ENCODE measurements at places on chromosomes 1 and 21.

GRCh38 chr21:17387030-17387617 is 125.7 kb upstream of the CXADR start:
- peak; percentile 33 for DNase-seq

- no peak for DNase-seq
Observed at GRCh38 chr1:203099805-203100515, 14.1 kb upstream of the MYOG start.

GRCh38 chr1:152141971-152142584 is 16.9 kb downstream of the RPTN start:
- DNase-seq: no peak

DNA sequence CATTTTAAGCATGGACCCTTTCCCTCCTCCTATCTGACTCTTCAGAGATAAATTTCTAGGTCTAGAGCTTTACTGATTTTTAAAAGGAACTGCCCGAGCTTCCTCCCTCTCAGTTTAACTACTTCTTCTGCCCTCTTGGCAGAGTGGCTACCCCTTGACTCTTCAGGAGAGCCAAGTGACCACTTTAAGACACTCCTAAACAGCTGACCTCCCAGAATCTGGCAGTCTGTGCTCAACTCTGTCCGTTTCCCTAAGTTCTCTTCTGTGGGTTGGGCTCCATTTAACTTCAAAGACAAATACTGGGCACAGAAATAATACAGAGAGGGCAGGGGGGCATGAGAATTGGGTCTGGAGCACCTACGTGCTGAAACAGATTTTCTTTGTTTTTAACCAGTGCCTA is 196.3 kb upstream of the FOXD3 start:
- DNase-seq: no peak

- DNase-seq: no peak
Observed at GRCh38 chr1:176926330-176927086, 238.0 kb downstream of the ASTN1 start.

DNA sequence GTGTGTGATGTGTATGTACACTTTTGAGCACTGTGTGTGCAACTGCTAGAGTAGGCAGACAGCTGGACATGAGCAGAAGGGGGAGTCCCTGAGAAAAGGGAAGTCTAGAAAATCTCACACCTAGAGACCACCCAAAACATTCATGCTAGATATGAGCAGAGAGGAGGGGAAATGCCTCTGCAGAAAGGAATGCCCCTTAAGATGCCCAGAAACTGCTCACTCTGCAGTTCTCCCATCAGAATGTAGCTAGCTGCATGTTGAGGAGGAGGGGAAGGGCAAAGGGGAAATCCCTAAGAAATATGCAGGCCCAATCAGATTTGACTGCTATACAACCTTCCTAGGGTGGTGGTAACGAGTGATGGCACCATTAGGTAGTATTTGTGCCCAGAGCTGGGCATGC is 31.8 kb upstream of the MAGOH start:
- no peak for DNase-seq

DNA sequence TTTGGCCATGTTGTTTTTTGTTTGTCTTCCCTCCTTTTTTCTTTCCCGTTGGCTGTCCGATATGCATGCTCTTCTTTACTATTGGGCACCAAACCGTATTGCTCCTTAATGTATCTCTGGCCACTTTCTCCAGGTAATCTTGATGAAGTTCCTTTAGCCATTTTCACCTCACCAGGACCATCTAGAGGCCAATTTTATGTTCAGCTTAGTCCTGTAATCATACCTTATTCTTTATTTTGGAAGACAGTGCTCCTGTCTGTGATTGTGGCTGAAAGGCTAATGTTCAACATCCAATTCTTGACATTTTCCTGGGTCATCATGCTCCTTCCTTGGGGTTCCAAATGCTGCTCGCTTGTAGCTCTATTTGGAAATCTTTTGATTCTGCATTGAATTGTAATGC is 169.5 kb downstream of the S1PR1 start:
- no peak for DNase-seq

GRCh38 chr1:154145986-154146385 is 8.9 kb downstream of the NUP210L start:
- no peak for DNase-seq

GRCh38 chr21:42837421-42838211 is 41.7 kb downstream of the WDR4 start:
- DNase-seq: no peak

DNA sequence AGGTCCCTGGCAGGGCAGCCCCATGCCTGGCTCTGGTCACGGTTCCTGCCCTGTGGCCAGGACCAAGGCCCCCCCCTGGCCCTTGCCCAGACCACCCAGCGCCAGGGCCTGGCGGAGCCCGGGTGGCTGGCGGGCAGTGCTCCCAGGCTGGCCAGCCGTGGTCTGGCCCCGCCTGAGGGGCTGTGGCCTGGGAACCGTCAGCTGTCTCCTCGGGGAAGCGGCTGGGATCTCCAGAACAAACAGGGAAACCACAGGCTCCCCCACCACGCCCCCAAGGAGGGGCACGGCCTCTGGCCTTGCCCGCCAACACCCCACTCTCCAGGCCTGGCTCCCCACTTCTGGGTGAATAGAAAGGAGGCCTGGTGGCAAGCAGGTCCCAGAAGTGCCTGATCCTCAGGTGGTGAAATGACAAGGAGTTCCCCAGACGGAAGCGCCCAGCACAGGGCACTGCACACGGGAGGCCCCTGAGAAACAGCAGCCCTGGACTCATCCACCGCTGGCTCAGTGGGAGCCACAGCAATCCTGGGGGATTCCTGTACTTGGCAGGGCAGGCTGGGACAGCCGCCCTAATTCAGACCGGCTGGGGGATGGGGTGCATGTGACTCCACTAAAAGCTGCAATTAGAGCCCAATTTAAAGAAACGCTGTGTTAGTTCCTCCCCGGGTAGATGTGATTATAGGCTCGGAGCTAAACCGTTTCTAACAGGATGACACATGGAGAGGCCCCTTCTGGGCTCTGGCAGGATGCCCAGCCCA is 78.9 kb downstream of the RAP1GAP start:
- DNase-seq: no peak

DNA sequence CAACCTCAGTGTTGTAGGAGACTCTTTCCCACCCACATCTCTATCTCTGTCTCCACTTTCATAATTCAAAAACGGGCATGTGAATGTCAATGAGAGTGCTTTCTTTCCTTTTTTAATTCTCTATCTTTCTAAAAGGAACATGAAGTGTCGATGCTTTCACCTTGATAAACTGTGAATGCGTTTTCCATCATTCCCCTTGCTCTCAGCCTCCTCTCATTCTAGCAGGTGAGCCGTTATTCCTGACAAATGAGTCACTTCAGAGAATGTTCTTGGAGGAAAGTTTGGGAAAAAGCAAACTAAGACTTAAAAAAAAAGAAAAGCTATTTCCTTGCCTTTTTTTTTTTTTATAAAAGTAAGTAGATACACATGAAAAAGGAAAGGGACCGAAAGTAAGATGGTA is 226.0 kb upstream of the C1orf87 start:
- DNase-seq: no peak

GRCh38 chr1:55362558-55362957 is 147.4 kb upstream of the USP24 start:
- DNase-seq: no peak

DNA sequence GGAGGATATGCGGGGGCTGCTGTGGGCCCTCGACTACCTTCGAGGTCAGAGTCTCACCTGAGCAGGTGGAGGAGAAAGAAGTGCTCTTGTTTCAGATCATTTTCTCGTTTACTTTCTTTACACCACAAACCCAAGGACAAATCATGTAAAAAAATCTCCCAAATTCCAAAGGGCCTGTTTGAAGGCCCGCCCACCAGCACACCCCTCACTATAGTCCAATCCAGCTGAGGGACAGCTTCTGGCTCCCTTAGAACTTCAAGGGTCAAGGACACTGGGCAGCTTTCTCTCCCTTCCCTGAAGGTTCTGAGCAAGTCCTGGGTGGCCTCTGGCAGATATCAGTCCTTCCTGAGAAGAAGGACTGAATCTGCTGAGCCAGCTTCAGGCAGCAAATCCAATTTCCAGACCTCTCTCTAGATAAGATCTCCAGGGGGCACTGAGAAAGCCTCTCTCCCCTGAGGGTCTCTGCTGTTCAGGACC is 5.5 kb downstream of the STK40 start:
- no peak for DNase-seq

DNA sequence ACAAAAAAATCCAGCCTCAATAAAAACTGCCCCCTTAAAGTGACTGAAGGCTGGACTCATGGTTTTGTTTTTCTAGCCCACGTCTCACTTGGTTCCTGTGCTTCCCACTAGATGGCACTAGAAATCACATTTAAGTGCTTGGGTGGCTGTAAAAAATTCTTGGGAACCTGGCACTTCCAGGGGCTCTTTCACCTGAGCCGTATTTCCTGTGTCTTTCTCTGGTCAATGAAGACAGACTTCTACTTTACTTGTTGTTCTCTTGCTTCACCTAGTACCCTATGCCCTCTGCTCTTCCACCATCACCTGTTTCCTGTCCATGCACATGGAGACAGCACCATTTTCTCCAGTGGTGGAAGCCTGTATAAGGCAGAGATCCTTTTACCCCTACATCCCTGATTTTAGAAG is 20.0 kb downstream of the METTL13 start:
- no peak for DNase-seq

DNA sequence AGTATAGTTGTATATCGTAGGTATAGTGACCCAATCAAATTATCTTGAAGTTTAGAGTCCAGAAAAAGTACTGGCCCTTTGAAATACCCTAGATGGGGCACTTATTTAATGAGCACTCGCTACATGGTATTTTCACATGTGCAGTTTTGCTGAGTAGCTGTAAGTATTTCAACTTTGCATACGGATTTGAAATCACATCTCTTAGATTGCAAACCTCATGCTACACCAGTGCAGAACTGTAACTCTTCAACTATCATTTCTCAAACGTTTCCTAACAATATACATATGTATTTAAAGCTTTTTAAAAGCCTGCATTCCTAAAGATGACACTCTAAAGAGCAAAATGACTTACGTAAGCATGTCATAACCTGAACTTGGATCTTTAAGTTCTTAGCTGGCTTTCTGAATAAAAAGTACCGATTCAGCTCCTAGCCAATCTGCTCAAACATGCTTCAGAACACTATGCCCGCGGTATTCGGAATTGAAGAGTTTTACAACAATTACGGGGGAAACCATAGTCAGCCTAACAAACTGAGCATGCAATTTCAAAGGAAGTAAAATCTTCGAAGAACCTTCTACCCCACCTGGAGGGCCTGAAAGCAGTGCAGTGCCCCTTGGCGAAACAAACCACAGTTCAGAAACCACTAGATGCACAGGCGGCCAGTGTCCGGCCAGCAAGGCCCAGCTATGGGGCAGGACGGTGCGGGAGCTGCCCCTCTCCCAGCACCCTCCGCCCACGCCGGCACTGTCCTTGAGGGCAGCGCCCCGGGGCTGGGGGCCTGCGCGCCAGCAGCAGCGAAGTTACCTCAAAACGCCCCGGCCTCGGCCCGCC is 863 bp downstream of the FH start:
- no peak for DNase-seq

- no peak for DNase-seq
Observed at GRCh38 chr1:178408871-178409270, 87.9 kb downstream of the CLEC20A start.

- no peak for DNase-seq
Observed at GRCh38 chr1:208825300-208825699, 581.1 kb upstream of the PLXNA2 start.

GRCh38 chr1:109864047-109864822 is 46.4 kb upstream of the CSF1 start:
- DNase-seq: no peak

GRCh38 chr1:10905841-10906655 is 106.4 kb upstream of the TARDBP start:
- no peak for DNase-seq

- DNase-seq: no peak
Observed at GRCh38 chr1:77687519-77687906, 5.1 kb upstream of the ZZZ3 start.

DNA sequence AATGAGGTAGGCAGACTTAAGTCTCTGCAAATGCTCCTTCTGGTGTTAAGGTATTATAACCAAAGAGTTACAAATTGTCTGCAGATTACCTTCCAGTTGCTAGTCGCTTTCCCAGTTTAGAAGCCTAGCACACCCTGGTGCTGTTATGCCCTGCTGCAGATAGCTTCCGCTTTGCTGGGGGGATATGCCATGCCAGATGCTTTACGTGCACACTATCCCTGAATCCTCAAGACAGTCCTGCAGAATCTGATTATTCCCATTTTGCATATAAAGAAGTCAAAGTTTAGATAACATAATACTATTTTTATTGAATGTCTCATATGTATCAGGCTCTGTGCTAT is 166.5 kb downstream of the DHRS3 start:
- no peak for DNase-seq

- DNase-seq: no peak
Observed at GRCh38 chr1:19889656-19890055, 7.5 kb downstream of the OTUD3 start.

GRCh38 chr1:43415901-43416300 is 26.2 kb downstream of the SZT2 start:
- no peak for DNase-seq

DNA sequence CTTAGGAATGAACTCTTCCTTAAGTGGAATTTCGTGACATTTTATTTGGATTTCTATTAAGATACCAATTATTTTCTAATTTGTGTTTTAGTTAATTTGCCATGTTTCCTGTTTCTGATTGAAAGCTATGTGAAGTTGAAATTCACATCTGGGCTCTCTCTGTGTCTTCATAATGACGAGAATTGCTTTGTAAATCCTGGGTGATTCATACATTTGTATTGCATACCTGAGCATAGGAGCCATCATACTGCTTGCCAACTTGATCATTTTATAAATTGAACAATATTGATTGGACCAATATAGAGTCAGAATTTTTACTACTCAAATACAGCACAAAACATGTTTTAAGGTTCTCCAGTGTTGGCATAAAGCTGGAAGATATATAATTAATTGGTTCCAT is 817.9 kb downstream of the BRINP3 start:
- DNase-seq: no peak

- no peak for DNase-seq
Observed at GRCh38 chr1:178275553-178275952, 181.6 kb downstream of the RASAL2 start.

- no peak for DNase-seq
Observed at GRCh38 chr1:91697861-91698260, 188.1 kb downstream of the TGFBR3 start.

DNA sequence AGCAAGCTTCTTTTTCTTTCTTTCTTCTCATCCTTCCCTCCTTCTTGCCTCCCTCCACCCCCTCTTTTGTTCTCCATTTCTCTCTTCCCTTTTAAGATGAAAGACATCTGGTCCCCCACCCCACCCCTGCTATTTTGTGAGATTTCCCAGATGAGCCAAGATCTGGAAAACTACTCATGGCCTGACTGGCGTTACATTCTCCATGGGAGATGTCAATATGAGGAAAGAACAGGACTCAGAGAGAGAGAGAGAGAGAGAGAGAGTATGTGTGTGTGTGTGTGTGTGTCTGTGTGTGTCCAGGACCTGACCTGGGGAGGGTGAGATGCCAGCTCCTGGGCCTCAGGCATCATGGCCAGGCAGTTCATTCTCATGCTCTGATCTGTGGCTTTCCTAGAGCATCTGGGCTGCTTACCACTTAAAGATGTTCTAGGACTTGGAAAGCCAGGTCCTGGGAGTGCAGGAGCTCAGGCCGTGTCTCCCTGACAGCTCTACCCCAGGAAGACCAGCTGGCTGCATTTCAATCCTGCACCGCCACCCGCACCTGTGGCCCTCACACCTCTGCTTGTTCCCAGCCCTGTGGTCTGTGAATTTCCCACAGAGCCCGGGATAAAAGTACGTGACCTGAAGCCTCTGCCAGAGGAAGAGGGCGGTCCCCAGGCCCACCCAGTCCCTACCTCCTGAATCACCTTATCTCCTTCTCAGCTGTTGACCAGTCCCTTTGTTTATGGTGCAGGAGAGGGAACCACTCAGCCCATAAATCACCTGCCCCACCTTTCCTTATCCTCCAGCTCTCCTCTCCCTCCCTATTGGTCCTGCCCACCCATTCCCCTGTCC is 3.2 kb upstream of the BEST4 start:
- no peak for DNase-seq

All from stimulated activated CD8-positive, alpha-beta memory T cell treated with anti-CD3 and anti-CD28 coated beads, Interleukin-12 subunit alpha, Interleukin-12 subunit beta, amount 100 ng/mL, for 1 hour (primary cell).